ENCODE measurements at places on chromosomes 4 and X.

DNA sequence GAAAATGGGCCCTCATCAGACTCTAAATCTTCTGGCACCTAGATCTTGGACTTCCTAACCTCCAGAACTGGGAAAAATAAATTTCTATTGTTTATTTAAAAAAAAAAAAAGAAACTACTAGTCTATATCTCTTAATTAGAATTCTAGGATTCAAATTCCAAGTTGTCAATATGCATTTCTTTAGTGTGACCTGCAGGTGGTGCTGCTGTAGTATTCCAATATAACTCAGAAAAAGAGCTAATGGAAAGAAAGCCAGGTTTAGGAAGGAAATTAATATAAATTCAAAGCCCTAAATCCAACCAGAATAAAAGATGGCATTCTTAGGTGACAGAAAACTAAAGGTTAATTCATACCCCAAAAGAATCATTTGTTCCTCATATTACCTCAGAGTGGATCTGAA lies 80.0 kb upstream of the NALF2 start:
- DNase-seq, result no peak

- no peak for DNase-seq
These were observed 90.6 kb downstream of the MID1IP1 start for GRCh38 chrX:38891641-38892413.

GRCh38 chrX:47169726-47170515 lies 23.7 kb upstream of the UBA1 start:
- no peak for DNase-seq

DNA sequence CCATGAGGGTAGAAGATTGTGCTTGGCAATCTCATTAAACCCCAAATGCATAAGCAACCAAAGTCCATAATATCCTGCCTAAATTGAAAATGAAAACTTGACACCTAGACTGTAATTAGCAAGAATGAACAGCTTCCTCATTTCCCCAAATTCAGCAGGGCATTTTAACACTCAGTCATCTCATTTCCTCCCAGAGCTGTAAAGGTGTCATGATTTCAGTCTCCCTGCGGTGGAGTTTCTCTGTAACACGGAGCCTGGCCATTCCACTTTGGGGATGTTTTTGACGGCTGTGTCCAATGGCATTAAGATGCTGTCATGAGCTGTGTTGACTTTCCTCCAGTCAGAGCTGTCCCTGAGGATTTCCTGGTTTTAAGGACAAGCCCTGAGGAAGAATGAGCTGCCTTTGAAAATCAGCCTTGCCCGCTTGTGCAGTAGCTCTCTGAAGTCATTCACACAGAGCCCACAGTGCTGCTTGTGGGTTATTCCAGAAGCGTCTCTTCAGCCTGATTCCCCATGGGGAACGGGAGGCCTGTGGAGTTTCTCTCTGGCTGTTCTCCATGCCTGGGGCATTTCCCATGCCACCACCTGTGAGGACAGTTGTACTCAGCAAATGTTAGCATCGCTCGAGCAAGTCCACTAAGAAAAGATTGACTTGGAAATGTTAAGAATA lies 187.0 kb downstream of the MID1 start:
- DNase-seq, result no peak

- DNase-seq, result no peak
These were observed 1050.8 kb downstream of the C4orf33 start for GRCh38 chr4:130146773-130147172.

DNA sequence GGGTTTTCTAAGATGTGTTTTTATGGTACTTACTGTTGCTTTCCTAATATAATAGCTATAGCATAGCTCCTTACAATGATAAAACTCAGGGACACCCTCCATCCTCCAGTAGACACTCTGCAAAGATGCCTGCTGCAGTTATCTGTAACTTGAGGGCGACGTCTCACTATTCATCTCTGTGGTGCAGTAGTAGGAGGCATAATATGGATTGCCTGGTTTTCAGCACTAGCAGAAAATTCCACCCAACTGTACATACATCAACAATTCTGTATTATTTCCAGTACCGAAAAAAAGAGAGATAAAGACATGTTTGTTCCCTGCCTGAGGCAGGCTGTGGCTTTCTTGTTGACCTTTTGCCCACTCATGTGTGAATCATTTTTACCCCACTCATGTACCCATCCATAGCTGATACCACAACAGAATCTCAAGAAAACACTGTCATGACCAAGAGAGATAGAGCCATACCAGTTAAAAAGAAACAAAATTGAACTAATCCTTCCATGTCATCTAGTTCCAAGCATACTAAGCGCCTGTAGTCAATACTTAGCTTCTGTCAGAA lies 220.1 kb downstream of the RAB28 start:
- DNase-seq, result no peak

Data from activated T-cell treated with anti-CD3 and anti-CD28 coated beads for 48 hours (primary cell).